ENCODE measurements at places on chromosomes 13 and 19.

- DNase-seq: no peak
These were observed 3.1 kb upstream of the NKPD1 start for GRCh38 chr19:45163751-45164460.

- peak; percentile 30 for DNase-seq
These were observed 294.2 kb downstream of the ZNF536 start for GRCh38 chr19:30666301-30666803.

- DNase-seq: no peak
These were observed 218.8 kb downstream of the FGF9 start for GRCh38 chr13:21889651-21890050.

DNA sequence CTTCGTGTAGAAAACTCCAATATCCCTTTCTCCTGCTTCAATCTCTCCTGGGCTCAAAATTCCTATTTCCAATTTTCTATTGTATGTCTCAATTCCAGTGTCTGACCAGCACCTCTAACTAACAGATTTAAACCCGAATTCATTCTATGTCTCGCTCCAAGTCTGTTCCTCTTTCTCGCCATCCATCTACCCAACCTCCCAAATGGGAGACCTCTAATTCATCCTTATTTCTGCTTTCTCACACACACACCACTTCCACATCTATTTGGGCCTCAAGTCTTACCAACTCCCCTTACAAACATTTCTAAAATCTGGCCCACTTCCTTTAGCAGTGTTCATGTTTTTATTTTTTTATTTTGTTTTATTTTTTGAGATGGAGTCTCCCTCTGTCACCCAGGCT is 53.3 kb downstream of the MBD3L2B start:
- no peak for DNase-seq

DNA sequence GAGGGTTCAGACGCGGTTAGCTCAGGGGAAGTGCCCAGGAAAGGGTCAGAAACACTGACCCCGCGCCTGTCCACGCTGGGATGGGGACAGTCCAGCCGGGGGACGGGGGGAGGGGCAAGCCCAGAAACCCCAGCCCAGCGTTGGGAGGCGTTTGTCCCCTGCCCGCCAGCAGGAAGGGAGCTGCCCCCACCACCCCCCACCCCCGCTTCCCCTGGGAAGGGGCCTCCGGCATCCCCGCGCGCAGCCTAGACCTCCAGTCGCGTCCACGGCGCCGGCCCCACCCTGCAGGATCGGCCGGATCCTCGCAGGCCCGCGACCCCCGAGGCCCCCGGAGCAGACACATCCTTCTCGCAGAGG is 277 bp downstream of the GIPC1 start:
- no peak for DNase-seq

DNA sequence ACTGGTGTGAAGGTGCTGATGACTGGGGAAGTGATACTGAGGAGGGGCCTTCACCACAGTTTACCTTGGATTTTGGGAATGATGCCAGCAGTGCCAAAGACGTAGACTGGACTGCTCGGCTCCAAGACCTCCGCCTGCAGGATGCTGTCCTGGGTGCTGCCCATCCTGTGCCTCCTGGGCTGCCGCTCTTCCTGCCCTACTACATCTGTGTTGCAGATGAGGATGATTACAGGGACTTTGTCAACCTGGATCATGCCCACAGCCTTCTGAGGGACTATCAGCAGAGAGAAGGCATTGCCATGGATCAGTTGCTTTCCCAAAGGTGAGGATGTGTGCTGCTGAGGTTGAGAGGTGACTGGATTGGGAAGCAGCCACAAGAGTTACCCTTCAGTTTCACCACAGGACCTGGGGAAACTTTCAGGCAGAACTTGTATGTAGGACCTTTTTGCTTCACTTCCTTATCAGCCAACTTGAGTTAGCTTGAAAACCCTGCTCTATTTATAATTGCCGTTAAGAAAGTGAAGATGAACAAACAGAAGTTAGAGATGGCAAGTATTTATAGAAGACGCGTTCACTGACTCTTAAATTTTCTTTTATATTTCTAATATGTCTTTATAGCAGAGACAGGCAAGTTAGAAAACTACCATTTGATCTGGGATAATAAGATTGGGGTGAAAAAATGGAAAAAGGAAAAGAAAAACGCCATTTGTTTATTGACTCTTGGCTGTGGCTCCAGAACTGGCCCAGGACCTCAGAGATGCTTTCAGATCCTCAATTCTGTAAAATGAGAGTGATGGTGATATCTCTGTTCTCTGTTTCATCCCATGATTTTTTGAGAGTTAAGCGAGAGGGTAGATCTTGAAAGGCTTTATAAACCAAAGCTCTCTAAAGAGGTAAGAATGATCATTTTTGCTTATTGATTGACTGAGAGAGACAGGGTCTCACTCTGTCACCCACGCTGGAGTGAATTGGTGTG is 5.3 kb downstream of the PDCD2L start:
- DNase-seq: no peak

GRCh38 chr13:111385183-111385857 is 64.9 kb downstream of the TEX29 start:
- DNase-seq: no peak

Measured in CD4-positive, alpha-beta T cell treated with Interleukin-12 subunit alpha and Interleukin-12 subunit beta, for 1 hour (primary cell).